ENCODE measurements at places on chromosomes 7 and 10.

DNA sequence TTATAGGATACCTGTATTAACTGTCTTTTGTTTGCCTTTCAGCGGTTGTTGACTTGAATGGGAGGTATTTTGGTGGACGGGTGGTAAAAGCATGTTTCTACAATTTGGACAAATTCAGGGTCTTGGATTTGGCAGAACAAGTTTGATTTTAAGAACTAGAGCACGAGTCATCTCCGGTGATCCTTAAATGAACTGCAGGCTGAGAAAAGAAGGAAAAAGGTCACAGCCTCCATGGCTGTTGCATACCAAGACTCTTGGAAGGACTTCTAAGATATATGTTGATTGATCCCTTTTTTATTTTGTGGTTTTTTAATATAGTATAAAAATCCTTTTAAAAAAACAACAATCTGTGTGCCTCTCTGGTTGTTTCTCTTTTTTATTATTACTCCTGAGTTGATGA, 26.6 kb downstream of the RBM17 start:
- DNase-seq: no peak

GRCh38 chr7:10708447-10708846, 265.2 kb upstream of the PHF14 start:
- no peak for DNase-seq

DNA sequence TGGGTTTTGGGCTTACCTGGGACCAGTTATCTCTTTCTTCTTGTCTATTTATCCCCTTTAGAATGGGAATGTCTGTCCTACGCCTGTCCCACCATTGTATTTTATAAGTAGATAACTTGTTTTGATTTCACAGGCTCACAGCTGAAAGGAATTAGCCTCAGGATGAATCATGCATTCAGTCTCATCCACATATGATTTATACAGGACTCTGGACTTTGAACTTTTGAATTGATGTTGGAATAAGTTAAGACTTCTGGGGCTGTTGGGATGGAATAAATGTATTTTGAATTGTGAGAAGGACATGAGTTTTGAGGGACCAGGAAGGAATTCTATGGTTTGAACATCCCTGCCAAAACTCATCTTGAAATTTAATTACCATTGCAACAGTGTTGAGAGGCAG, 112.6 kb downstream of the AMPH start:
- DNase-seq: no peak

- no peak for DNase-seq
These were observed 23.5 kb upstream of the PANK1 start for GRCh38 chr10:89668386-89669071.

- no peak for DNase-seq
These were observed 52.0 kb downstream of the KLRG2 start for GRCh38 chr7:139431459-139431858.

GRCh38 chr7:105250239-105250638, 138.5 kb downstream of the SRPK2 start:
- DNase-seq: no peak

- DNase-seq: peak; percentile 42
These were observed 2.3 kb upstream of the NOS3 start for GRCh38 chr7:150988230-150989226.

GRCh38 chr7:103240806-103241205, 56.4 kb upstream of the PMPCB start:
- no peak for DNase-seq

- no peak for DNase-seq
These were observed 267.5 kb downstream of the SDK1 start for GRCh38 chr7:3568516-3568915.

DNA sequence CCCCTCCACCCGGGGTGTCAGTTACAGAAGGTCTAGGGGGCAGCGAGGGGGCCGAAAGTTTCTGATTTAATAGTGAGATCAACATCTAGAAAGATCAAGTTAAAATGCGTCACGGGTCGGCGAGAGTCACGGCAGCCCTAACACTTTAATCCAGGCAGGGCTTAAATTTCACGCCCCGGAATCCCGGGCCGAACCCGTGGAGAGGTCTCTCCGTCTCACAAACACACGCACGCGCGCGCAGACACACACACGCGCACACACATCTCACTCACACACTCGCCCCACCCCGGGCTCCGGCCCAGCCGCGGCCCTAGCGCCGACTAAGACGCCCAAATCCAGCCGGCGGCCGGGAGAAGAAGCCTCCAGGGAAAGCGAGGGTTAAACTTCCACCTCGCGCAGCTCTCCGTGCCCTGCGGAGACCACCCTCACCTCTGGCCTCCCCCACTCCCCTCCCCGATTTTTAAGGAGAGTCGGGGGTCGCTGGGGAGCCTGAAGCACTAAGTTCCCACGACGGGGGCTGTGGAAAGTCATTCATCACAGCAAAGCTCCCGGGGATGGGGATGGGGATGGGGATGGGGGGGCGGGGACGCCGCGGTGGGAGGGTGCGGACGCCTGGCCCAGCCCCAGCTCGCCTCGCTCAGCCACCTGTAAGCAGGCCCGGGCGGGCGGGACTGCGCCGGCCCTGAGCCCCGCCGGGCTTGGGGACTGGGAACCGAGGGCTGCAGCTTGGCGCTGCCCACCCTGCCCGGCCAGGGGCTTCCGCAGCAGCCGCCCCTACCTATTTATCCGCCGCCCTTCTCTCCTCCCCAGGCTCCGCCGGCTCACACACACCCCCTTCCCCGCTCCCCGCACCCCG, 1.6 kb downstream of the PDGFA start:
- DNase-seq: no peak

DNA sequence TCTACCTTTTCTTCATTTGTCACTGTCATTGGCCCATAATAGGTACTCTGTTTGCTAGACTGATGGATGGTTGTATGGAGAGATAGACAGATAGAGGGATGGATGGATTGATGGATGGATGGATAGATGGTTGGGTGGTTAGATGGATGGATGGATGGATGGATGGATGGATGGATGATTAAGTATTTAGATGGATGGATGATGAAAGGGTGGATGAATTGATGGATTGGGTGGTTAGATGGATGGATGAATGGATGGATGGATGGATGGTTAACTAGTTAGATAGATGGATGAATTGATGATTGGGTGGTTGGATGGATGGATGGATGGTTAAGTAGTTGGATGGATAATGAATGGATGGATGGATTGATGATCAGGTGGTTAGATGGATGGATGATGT, 334.7 kb upstream of the AUTS2 start:
- DNase-seq: no peak

- no peak for DNase-seq
These were observed 143.3 kb upstream of the GPR26 start for GRCh38 chr10:123522702-123523312.

All from stimulated activated CD8-positive, alpha-beta memory T cell treated with anti-CD3 and anti-CD28 coated beads, Interleukin-4, amount 100 ng/mL, for 24 hours (primary cell).